ENCODE measurements at places on chromosomes 7 and 10. TPM values are rescaled to one million over a fixed set of nuclear protein-coding genes. Genes with fewer than 3 reads are reported as not detected.

AP5Z1 gene
- total RNA-seq, result 58.1 TPM

GIMAP8 gene
- 49.6 TPM for total RNA-seq

HELLS gene
- total RNA-seq, result 54.7 TPM

ANKRD30A gene
- not detected for total RNA-seq

TUBB8 gene
- total RNA-seq, result not detected

LIPJ gene
- total RNA-seq, result not detected

VSTM4 gene
- total RNA-seq, result under 0.01 TPM

ASAH2B gene
- 5.3 TPM for total RNA-seq

CPA2 gene
- not detected for total RNA-seq

AKR1D1 gene
- not detected for total RNA-seq

IRF5 gene
- 0.65 TPM for total RNA-seq
